ENCODE measurements at places on chromosomes 3 and 15.

- no peak for DNase-seq
Observed at GRCh38 chr3:172097585-172097984, 58.2 kb downstream of the FNDC3B start.

GRCh38 chr3:120299403-120299802 lies 14.4 kb upstream of the GPR156 start:
- no peak for DNase-seq

DNA sequence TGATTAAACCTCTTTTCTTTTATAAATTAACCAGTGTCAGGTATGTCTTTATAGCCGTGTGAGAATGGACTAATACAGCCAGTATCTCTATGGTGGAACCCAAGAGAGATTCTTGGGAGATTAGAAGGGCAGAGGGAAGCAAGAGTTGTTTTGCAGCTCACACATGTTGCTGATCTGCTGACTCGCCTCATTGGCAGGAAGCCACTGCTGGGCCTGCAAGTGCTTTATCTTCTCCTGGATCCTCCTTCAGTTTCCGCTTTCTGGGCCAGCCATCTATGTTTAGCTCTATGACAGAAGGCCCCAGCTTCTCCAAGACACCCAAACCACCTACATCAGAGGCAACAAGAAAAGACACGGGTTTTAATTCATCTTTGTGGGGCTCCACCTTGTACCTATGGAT lies 23.4 kb upstream of the GALNT15 start:
- peak; percentile 83 for DNase-seq

- no peak for DNase-seq
Observed at GRCh38 chr15:101025896-101026631, 106.9 kb downstream of the LRRK1 start.

GRCh38 chr3:11928381-11928780 lies 75.8 kb upstream of the SYN2 start:
- no peak for DNase-seq

DNA sequence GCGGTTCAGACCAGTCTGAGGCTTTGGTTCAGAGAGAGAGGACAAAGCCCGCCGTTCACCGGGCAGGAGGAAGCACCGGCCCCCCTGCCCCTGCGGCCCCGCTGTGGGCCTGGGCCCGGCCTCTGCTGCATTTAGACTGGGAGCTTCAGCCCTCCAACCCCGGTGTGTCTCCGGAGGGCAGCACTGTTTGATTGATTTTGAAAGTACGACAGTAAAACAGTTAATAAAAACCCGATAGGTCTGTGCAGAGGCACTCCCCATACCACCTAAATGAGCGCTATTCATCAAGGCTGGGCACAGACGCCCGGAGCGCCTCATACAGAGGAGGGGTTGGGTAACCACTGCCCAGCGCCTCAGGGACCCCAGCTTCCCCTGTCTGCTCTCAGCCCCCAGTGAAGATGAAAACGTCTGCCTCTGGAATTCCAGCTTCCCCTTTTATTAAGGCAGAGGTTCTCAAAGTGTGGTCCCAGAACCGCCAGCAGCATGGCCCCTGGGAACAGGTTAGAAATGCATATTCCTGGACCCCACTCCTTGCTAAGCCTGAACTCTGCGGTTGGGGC lies 256.7 kb upstream of the TLE3 start:
- DNase-seq = no peak
